ENCODE measurements at places on chromosomes 12 and 14.

DNA sequence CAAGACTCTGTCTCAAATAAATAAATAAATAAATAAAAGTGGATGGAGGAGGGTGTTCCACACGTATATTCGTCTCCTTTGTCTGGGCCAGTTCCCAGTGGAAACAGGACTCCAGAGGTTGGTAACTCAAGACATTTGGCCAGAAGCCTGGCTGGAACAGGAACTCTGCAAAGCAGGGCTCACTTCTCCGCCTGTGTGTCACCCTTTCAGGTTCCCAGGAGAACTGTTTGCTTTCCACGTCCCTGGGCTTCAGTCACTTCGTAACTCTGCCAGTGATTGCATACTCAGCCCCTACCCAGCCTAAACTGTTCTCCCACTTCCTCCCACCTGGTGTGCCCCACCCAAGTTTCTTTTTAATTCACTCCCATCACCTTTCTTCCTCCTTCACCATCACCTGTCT is 7.0 kb upstream of the UBE2N start:
- no peak for DNase-seq

GRCh38 chr14:22520796-22521195 is 68.2 kb downstream of the DAD1 start:
- DNase-seq: no peak

DNA sequence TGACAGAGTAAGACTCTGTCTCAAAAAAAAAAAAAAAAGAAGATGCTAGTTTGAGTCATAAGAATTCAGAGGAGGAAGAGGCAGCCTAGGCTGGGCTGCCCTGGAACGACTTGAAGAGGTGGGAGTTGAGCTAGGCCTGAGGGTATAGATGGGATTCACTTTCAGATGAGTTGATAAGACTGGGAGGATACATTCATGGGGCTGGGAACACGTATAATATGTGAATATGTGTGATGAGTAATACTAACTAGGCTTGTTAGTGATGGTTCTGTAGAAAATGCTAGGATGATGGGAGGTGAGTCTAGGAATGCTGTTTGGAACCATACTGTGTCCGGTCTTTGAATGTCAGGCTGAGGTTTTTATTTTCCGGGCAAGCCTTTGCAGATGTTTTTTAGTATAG is 9.0 kb downstream of the PLEKHA5 start:
- no peak for DNase-seq

- no peak for DNase-seq
These were observed 585 bp upstream of the TEAD4 start for GRCh38 chr12:2958432-2959191.

DNA sequence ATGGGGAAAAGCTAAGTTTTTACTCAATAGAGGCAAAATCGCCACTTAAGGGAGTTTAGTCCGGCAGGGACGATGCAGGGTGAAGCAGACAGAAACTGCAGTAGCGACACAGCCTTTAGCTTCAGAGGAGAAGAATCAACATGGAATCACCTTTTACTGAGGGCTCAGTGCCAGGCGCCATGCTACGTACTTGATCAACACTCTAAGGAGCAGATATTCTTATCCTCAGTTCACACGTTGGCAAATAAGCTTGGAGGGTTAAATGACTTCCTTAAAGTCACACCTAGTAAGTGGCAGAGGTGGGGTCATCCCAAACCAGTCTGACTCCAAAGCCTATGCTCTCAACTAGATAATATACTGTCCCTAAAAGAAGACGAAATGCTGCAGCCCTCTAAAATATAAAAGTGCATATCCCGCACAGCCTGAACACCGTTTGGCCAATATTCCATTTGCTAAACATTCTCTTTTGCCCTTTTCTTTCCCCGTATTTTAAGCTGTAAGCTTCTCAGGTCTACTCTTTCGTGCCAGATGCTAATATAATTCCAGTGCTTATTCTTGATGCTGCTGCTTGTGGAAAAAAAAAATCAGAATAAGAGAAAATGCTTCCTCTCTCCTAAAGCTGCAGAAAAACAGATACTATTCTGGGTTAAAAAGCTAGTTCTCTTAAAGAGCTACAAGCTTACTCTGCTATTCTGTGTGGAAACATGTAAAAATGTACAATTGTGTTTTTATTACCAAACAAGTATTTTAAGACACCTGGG is 10.9 kb downstream of the CCDC92 start:
- no peak for DNase-seq

DNA sequence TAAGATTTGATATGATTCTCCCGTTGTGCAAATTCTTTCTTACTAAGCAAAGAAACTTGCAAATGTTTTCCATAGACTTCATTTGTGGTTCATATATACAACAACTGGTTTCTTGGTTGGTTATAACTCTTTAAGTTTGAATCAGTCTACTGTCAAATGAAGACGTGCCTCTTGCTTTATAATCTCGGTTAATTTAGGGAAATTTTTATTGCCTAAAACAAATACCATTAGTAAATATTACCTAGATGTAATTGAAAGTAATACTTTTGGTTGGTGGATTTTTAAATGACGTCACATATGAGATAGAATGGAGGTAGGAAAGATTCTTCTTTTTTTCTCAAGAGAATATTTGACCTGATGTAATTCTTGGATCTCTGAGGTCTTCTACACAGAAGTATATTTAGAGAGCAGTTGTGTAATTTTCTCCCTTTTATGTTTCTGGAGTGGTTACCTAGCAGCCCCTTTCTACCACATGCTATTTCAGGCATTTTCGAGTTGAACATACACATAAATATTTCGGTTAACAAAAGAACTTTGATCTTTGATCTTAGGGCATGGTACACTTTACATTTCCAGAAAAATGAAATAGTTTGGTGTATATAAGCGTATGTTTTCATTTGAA is 1.7 kb downstream of the ATF7IP start:
- no peak for DNase-seq

GRCh38 chr14:43795600-43796228 is 711.4 kb downstream of the FSCB start:
- DNase-seq: no peak

DNA sequence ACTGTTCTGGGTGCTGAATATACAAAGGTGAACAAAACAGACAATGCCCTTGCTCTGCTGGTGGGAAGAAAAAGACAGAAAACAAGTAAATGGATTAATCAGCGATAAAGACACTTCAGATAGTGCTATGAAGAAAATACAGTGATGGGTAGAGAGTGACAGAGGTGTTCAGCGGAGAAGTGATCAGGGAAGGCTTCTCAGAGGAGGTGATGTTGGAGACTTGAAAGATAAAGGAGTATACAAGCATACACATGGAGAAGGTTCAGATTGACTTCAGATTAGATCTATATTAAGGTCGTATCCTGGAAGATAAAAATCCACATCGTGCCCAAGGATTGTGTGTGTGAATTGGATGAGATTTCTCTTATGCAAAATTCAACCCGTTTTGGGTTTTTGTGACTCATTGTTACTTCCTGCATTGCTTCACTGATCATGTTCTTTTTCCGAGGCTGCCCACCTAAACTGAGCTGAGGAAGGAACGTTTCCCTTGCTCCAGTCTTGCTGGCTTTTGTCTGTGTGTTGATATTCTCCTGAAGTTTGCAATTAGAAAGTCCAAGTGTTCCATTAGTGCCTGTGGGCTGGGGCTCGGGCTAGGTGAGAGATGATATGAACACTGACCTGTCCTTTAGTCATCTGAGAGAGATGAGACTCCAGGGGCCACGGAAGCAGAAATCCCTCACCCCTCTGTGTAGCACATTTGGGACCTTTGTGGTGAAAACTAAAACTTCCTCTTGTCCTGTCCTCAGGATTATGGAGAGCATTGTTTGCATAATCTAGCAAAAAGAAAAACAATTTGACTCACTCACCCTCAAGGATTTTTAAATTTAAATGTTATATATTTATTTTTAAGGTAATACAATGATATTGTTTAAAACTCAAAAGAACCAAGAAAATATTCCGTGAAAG is 27.6 kb downstream of the PLXNC1 start:
- no peak for DNase-seq

DNA sequence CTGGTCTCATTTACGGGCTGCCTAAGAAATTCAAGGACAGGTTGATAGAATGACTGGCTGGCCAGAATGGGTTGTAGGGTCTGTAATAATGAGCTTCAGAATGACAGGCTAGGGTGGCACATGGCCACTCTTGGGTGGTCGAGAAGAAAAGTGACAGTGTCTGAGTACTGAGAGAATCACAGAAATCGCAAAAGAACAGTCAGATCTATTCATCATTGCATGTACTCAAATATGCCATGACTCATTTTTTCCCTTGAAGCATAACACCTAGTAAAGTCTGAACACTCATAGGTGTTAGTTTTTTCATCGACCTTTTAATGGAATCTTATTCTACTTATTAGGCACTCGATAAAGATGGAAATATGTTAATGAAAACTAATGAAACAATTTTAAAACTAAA is 37.8 kb upstream of the SEL1L start:
- DNase-seq: no peak

DNA sequence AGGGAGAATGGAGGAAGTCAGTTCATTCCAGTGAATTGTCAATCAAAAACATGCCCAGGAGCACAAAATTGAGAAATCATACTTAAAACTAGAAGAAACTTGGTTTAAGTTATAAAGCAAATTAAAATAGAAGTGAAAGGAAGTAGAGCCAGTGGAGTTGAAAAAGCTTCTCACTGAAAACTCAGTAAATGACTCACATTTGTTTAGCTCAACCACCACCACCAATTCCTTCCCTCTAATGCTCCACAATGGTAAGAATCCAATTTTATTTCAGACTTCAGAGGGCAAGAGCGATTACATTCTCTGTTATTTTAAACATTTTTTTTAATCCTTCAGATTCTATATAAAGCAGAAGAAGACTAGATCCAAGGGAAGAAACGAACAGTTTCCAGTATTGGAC is 19.4 kb downstream of the UTP20 start:
- DNase-seq: no peak

GRCh38 chr12:95124106-95124505 is 50.7 kb upstream of the NR2C1 start:
- no peak for DNase-seq

DNA sequence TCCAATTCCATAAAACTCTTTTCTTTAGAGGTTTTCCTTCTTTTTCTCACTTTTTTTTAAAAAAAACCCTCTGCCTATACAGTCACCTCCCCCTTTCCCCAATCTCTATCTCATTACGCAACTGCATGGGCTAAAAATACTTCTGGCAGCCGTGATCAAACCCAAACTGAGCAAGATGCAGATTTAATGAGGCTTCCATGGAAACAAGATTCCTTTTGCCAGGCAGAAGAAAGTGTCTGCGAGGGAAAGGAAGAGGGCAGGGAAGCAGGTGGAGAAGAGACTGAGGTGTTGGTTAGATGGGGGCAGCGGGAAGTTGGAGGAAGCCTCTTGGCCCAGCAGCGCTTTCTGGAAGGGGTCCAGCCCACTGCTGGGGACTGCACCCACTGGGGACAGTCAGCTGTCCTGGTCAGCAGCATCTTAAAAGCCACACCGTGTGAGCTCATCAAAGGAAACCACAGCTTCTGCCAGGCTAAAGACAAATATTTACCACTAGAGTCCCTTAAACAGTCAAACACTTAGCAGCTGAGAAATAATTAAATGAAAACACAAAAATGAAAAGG is 90.4 kb downstream of the SLC8A3 start:
- no peak for DNase-seq

DNA sequence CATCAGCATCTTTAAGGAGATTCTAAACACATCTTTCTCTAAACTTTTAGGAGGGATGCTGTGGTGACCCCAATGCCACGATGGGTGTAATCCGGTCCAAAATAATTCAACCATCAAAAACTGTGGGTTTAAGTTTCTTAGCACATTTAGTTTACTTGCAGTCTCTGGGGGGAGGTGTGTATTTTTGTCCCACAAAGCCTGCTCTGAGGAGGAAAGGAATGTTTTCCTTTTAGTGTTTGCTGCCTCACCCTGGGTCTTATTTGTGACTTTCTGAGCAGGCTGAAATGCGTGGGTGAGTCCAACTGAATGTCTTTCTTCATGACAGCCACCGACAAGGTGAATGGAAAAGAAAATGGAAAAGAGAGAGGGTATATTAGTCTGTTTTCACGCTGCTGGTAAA is 1324.7 kb downstream of the AACS start:
- DNase-seq: no peak

GRCh38 chr14:80455031-80455430 is 243.7 kb upstream of the DIO2 start:
- no peak for DNase-seq

GRCh38 chr12:88391556-88391955 is 188.7 kb downstream of the KITLG start:
- no peak for DNase-seq

DNA sequence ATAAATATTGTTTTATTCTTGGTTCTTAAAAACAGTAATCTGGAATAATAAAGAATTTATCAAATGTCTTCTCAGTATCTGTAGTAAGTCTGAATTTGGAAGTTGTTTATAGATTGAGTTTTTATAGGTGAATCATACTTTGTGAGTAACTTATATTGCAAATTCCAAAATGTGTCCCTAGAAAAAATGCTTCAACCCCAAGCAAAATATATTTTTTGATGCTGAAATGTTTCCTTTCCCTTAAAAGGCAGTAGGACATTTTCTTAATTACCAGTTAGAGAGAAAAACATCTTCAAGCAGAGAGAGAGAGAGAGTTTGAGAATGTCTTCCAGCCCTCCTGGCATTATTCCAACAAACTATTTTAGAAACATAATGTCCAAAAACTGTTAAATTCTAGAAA is 37.9 kb downstream of the PELI2 start:
- DNase-seq: no peak

DNA sequence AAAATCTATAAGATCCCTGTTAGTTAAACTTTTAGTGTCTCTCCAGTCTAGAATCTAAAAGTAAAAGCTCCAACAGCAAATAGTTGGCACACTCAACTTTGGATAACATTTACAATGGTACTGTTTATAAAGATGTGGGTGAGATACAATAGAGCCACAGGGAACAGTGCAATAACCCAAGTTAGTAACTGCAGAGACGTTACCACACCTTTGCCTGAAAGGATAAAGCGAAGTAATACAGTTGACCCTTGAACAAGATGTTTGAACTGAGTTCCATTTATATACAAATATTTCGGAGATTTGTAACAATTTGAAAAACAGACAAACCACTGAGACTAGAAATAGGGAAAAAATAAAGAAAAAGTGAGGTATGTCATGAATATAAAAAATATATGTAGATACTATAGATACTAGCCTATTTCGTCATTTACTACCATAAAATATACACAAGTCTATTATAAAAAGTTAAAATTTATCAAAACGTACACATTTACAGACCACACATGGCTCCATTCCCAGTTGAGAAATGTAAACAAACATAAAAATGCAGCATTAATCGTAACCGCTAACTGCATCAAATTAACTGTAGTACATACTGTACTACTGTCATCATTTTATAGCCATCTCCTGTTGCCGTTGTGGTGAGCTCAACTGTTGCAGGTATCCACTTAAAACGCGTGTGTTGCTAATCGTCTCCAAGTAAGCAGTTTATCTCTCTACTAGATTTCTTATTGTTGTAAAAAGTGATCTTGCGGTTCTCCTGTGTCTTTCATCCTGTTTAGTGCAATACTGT is 56.5 kb upstream of the HIF1A start:
- no peak for DNase-seq

DNA sequence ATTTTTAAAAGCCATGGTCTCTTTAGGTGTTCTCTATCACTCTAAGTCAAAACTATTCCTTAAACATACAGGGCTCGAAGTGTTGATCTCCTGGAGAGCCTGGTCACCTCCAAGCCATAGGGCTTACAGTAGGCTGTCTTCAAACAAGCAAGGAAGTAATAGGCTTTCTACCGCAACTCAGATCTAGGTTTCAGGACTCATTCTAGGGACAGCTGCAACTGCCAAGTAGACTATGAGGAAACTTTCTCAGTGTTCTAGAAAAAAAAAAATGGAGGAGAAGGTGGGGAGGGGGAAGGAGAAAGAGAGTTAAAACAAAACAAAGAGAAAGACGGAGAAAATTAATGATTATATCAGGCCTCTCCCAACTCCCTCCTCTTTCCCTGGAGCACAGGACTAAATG is 106.9 kb upstream of the ETV6 start:
- DNase-seq: no peak

- DNase-seq: no peak
These were observed 215.6 kb downstream of the TTC8 start for GRCh38 chr14:89040080-89040459.
